ENCODE measurements at places on chromosomes 16 and 17.

DNA sequence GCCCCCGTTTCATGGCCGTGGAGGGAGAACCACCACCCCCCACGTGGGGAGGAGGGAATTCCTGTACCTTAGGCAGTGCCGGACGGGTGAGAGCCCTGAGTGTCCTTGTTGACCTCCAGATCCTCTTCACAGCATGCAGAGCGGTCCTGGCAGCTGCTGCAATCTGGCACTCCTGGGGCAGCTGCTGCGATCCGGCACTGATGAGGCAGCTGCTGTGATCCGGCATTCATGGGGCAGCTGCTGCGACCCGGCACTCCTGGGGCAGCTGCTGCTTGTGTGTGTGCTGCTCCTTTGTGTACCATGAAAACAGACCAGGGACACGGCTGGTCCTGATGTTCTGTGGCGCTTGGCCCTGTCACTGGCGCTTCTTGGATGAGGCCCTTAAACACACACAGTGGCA lies 12.8 kb downstream of the ZNF778 start:
- no peak for DNase-seq

GRCh38 chr17:39450051-39450450 lies 1.0 kb downstream of the MED1 start:
- no peak for DNase-seq

- DNase-seq: no peak
These were observed 28.9 kb downstream of the ABCA9 start for GRCh38 chr17:69031839-69032238.

- no peak for DNase-seq
These were observed 13.1 kb downstream of the SPATA33 start for GRCh38 chr16:89670496-89671431.

GRCh38 chr17:82788206-82789001 lies 36.5 kb downstream of the TBCD start:
- DNase-seq: no peak
